Activated naive CD8-positive, alpha-beta T cell treated with anti-CD3 and anti-CD28 coated beads for 36 hours (primary cell): ENCODE measurements at places on chromosomes 2 and 18. TPM values are rescaled to one million over a fixed set of nuclear protein-coding genes. Genes with fewer than 3 reads are reported as not detected.

GRCh38 chr2:99481941-99482340 is 7.9 kb downstream of the REV1 start:
- peaks cover 67% of the 10 kb centered on the region for H3K4me1 ChIP-seq
- no peak for DNase-seq
- H3K27ac ChIP-seq, result peak overlapping the region; percentile 20
- H3K27me3 ChIP-seq, result no peaks in the 10 kb centered on the region
- peaks cover 26% of the 10 kb centered on the region for H3K36me3 ChIP-seq

GRCh38 chr2:37262522-37262921 is 31.1 kb downstream of the NDUFAF7 start:
- H3K27me3 ChIP-seq, result no peaks in the 10 kb centered on the region
- no peak for DNase-seq
- H3K36me3 ChIP-seq, result peaks cover 12% of the 10 kb centered on the region
- no peak overlapping the region for H3K27ac ChIP-seq

SERPINB11 gene
- not detected for total RNA-seq

ALPP gene
- total RNA-seq, result not detected

RGPD4 gene
- total RNA-seq, result 0.64 TPM
